CD4-positive, alpha-beta T cell (primary cell): ENCODE measurements at places on chromosomes 4 and X.

- H3K27me3 ChIP-seq: no peaks in the 10 kb centered on the region
- no peak for DNase-seq
- H3K4me3 ChIP-seq: no peak overlapping the region
These were observed 10.8 kb upstream of the CITED1 start for GRCh38 chrX:72316408-72317110.

DNA sequence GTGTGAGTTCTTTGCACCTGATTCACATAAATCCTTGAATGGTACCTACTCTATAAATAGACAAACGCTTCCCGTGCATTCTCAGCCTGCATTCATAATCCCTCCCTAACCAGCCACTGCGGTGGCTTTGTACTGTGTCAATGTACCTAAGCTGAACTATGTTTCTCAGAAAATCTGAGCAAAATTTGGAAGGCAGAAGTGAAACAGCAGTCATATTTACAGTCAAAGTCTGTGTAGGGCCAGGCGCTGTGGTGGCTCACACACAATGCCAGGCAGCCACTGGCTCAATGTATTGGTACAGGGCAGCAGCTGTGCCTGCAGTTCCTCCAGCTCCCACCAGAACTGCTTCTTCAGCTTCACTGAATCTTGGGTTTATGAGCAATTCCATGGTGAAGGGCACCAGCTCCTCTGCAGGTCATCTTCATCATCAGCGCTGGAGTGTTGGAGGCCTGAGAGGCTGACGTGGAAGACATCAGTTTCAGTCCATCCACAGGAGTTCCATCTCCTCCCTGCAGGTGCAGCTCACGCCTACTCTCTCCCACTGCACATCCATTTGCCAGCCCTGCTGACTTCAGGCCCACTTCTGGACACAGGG, 32.3 kb upstream of the IRF2 start:
- no peak overlapping the region for H3K27ac ChIP-seq
- peaks cover 21% of the 10 kb centered on the region for H3K4me1 ChIP-seq
- no peaks in the 10 kb centered on the region for H3K36me3 ChIP-seq
- H3K4me3 ChIP-seq: no peak overlapping the region
- no peaks in the 10 kb centered on the region for H3K27me3 ChIP-seq

- DNase-seq: no peak
- no peaks in the 10 kb centered on the region for H3K4me1 ChIP-seq
- no peak overlapping the region for H3K27ac ChIP-seq
- H3K36me3 ChIP-seq: no peaks in the 10 kb centered on the region
- H3K27me3 ChIP-seq: no peaks in the 10 kb centered on the region
These were observed 196.4 kb downstream of the QDPR start for GRCh38 chr4:17315459-17315858.

GRCh38 chr4:110165382-110166286, 32.8 kb downstream of the ELOVL6 start:
- peak overlapping the region; percentile 77 for H3K27ac ChIP-seq
- DNase-seq: peak; percentile 55
- H3K36me3 ChIP-seq: no peaks in the 10 kb centered on the region
- no peaks in the 10 kb centered on the region for H3K27me3 ChIP-seq

- no peaks in the 10 kb centered on the region for H3K4me1 ChIP-seq
- no peaks in the 10 kb centered on the region for H3K27me3 ChIP-seq
- no peak overlapping the region for H3K4me3 ChIP-seq
- no peak overlapping the region for H3K27ac ChIP-seq
These were observed 213.8 kb upstream of the RADX start for GRCh38 chrX:106397788-106398538.

GRCh38 chrX:79133904-79134303, 10.6 kb upstream of the GPR174 start:
- DNase-seq: no peak
- peak overlapping the region; percentile 24 for H3K27ac ChIP-seq
- no peaks in the 10 kb centered on the region for H3K36me3 ChIP-seq
- H3K27me3 ChIP-seq: no peaks in the 10 kb centered on the region
- peaks cover 5% of the 10 kb centered on the region for H3K4me1 ChIP-seq
- H3K4me3 ChIP-seq: no peak overlapping the region

DNA sequence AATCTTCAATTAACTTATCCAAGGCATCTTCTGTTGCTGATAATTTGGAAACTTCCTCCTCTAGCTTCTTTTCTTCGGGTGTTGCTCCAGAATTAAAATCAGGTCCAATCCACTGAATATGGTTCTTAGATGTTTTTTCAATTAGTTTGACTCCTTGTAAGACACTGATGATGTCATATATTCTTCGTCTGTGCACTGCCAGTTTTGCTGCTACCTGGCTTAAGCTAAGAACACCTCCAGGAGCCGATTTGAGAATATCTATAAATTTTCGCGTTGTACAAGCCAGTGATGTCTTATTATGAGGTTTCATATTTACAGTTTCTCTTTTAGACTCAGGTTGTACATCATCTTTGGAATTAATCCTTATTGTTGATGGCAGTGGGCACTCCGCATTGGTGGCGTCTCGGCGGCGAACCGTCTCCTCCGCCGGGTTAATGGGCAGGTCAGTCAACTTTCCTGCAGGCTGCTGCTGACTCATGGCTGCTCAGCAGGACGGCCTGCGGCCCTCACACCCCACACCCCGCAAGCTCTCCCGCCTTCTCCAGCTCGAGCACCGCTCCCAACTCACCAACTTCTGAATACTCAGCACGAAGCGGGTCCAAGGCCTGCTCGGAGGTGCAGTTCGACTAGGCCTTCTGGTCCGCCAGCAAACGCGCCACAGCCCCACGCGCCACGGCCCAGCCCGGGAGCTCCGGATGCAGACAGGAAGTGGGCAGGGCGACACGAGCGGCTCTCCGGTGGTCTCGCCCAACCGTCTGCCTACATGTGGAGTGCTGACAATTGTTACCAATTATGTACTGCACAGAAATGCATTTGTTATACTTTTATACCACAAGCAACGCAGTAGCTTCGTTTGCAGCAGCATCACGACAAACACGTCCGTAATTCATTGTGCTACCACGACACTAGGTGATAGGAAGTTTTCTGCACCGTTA, 49.2 kb upstream of the FHL1 start:
- no peaks in the 10 kb centered on the region for H3K4me1 ChIP-seq
- H3K27me3 ChIP-seq: no peaks in the 10 kb centered on the region
- no peaks in the 10 kb centered on the region for H3K36me3 ChIP-seq
- no peak overlapping the region for H3K27ac ChIP-seq
- DNase-seq: no peak

DNA sequence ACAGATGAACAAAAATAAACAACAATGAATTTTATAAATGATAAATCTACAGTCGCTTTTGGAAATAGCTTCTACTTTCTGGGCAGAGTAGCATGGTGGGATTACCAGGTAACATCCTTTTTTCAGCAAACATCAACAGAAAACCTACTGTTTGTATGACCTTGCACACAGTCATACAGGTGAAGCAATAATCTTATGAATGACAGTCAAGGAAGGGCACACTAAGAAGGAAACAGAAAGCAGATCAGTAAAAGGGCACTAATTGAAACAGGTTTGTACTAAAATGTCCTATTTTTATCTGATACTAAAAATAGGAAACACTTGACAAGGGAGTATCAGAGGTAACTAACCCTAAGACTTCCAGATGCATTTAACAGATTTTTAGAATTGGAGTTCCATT, 108.9 kb downstream of the DLG3 start:
- H3K4me3 ChIP-seq: no peak overlapping the region
- H3K36me3 ChIP-seq: no peaks in the 10 kb centered on the region
- no peak for DNase-seq
- no peaks in the 10 kb centered on the region for H3K27me3 ChIP-seq
- no peak overlapping the region for H3K27ac ChIP-seq

- peak; percentile 5 for DNase-seq
- no peaks in the 10 kb centered on the region for H3K27me3 ChIP-seq
- H3K36me3 ChIP-seq: no peaks in the 10 kb centered on the region
These were observed 30.8 kb upstream of the LRBA start for GRCh38 chr4:151045907-151046306.

DNA sequence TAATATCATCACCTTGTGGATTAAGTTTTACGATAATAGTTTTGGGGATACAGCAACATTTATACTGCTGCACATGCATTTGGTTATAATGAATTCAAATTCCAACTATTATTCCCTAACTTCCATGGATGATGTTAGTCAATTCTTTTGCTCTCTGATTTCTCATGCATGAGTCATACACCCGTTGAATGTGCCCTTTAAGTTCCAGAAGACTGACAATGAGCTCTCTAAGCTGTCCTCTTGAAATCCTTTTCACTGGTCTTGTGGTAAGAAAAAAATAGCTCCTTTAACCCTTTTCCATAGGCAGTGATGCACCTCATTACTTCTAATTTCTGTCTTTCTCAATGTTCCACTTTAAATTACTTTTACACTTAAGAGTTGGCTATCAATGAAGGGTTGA, 1095.2 kb upstream of the POU3F4 start:
- DNase-seq: no peak
- no peaks in the 10 kb centered on the region for H3K27me3 ChIP-seq
- H3K4me1 ChIP-seq: no peaks in the 10 kb centered on the region

DNA sequence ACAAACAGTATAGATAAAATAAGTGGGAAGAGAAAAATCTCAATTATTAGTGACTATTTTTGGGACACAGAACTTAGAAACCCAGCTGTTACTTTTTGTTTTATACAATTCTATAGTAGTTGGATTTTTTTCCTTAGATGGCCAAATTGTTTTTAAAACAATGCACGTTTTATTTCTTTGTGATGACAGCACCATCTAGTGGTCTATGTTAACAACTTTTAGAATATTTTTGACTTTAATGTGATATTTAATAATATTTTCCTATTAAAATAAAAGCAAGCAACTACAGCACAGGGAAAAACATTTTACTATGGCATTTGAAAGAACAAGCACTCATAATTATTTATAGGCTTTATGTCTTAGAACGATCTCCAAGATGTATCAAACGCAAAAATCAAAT, 5.6 kb upstream of the SMIM31 start:
- no peak for DNase-seq
- no peak overlapping the region for H3K4me3 ChIP-seq
- H3K36me3 ChIP-seq: no peaks in the 10 kb centered on the region
- H3K4me1 ChIP-seq: no peaks in the 10 kb centered on the region

GRCh38 chr4:169229571-169230028, 41.2 kb downstream of the SH3RF1 start:
- no peaks in the 10 kb centered on the region for H3K27me3 ChIP-seq
- no peaks in the 10 kb centered on the region for H3K4me1 ChIP-seq
- H3K4me3 ChIP-seq: no peak overlapping the region
- H3K27ac ChIP-seq: no peak overlapping the region
- no peak for DNase-seq

DNA sequence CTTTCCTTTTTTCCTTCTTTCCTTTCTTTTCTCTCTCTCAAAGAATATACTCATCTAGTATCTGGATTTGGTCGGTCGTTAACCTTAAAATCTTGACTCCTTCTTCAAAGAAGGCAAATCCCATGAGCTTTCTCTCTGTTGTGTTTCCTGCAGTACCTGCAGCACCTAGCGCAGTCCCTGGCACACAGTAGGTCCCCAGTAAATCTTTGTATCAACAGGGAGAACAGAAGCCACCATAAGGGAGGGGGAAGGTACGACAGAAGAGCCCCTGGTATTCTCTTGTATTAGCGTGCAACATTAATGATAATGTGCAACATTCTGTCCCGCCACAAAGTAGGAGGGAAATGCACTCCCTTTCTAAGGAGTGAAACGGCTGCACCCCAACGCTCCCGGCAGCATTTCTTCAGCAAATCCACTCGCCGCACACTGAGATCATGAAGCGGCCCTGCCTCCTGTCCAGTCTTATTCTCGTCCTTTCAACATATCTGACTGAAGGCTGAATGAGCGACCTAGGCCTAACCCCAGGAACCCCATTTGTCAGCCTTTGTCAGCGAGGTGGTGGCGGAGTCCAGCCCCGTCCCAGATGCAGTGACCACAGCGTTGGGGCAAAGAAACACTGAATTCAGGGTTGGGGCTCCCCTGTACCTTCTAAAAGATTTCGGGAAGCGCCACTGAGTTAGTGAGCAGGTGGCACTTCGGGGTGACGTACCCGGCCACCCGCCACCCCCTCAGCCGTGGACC, 133.7 kb downstream of the AMELX start:
- no peaks in the 10 kb centered on the region for H3K4me1 ChIP-seq
- H3K27ac ChIP-seq: no peak overlapping the region
- H3K36me3 ChIP-seq: no peaks in the 10 kb centered on the region
- no peaks in the 10 kb centered on the region for H3K27me3 ChIP-seq

- no peak overlapping the region for H3K27ac ChIP-seq
- no peaks in the 10 kb centered on the region for H3K27me3 ChIP-seq
- H3K4me1 ChIP-seq: no peaks in the 10 kb centered on the region
- DNase-seq: no peak
These were observed 284.8 kb upstream of the FGF13 start for GRCh38 chrX:138996268-138996667.

DNA sequence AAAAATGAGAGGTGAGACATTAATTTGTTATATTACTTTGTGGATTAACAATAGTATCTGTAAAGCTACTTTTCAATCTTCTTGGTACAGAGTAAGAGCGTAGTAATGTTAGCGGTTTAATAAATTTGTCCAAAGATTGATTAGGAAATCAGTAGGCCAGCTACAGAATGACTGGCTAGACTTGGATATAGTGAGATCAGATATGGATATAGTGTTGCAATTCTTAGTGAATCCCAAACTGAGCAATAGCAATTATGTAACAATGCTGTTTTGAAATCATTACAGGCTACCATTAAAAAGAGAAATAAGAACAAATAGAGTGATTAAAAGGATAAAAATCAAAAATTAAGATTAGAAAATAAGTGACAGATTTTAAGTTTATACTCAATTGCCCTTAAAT, 847 bp upstream of the UGT2A2 start:
- no peak overlapping the region for H3K4me3 ChIP-seq
- H3K36me3 ChIP-seq: no peaks in the 10 kb centered on the region
- H3K27me3 ChIP-seq: no peaks in the 10 kb centered on the region
- no peak overlapping the region for H3K27ac ChIP-seq
- no peak for DNase-seq

GRCh38 chr4:81541161-81541945, 69.6 kb upstream of the RASGEF1B start:
- no peak for DNase-seq
- H3K4me1 ChIP-seq: no peaks in the 10 kb centered on the region
- no peaks in the 10 kb centered on the region for H3K36me3 ChIP-seq
- no peaks in the 10 kb centered on the region for H3K27me3 ChIP-seq
